ENCODE measurements at places on chromosomes 3 and 15. TPM values are rescaled to one million over a fixed set of nuclear protein-coding genes. Genes with fewer than 3 reads are reported as not detected.

The SYNPR gene
- total RNA-seq = not detected

The ST8SIA2 gene
- total RNA-seq = not detected

The IL5RA gene
- total RNA-seq = not detected

DNA sequence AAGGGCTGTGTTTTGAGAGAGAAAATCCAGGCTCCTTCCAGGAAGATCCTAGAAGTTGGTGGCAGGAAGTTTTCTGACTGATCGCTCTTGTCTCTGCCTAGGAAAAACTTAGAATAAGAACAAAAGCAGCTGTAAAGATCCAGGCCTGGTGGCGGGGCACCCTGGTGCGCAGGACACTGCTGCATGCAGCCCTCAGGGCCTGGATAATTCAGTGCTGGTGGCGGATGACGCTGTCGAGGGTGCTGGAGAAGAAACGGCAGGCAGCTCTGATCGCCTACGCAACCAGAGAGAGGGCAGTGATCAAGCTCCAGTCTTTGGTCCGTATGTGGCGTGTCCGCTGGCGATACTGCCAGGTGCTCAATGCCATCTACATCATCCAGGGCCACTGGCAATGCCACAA lies 1.5 kb downstream of the IQCF2 start:
- no peaks in the 10 kb centered on the region for H3K4me1 ChIP-seq
- no peak for DNase-seq
- H3K27me3 ChIP-seq = no peaks in the 10 kb centered on the region
- H3K36me3 ChIP-seq = no peaks in the 10 kb centered on the region
- no peak overlapping the region for H3K4me3 ChIP-seq

- no peaks in the 10 kb centered on the region for H3K27me3 ChIP-seq
- DNase-seq = no peak
- no peak overlapping the region for H3K4me3 ChIP-seq
- H3K36me3 ChIP-seq = no peaks in the 10 kb centered on the region
- no peak overlapping the region for H3K27ac ChIP-seq
- H3K4me1 ChIP-seq = no peaks in the 10 kb centered on the region
Observed at GRCh38 chr3:110900576-110900975, 171.0 kb upstream of the NECTIN3 start.

GRCh38 chr3:143851331-143852017 lies 3.2 kb upstream of the SLC9A9 start:
- H3K27me3 ChIP-seq = no peaks in the 10 kb centered on the region
- peaks cover 6% of the 10 kb centered on the region for H3K4me1 ChIP-seq
- H3K36me3 ChIP-seq = no peaks in the 10 kb centered on the region
- no peak overlapping the region for H3K27ac ChIP-seq

DNA sequence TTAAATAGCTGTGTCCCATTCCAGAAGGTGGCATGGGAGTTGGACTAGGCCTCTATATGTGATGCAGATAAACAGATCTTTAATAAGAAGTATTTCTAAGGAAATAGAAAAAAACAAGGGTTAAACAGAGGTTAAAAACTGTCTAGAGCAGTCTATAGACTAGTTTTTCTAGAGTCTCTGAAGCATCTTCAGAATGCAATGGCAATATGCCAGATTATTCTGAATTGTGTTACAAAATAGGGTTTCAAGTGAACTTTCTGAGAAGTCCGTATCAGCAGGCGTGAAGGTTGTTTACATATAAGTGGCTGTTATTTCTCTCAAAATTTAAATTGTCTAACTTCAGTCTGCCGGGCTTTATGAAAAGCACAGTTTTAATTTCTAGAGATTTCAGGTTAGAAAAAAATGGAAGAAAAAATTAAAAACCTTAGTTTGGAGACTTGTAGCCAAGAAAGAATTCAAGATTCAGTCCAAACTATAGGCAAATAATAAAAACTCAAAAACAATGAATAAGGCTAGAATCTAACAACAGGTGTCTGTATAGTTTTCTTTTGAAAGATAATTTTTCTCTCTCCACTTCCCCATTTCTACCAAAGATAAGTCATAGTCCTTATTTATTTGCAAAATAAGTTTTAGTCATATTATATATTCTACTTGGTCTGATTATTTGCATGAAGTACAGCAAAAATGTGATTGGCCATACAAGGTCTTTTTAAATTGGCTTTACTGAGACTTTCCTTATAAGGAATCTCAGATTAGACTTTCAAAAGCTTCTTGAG lies 55.2 kb downstream of the OSTN start:
- H3K4me3 ChIP-seq = no peak overlapping the region
- H3K36me3 ChIP-seq = no peaks in the 10 kb centered on the region
- H3K4me1 ChIP-seq = no peaks in the 10 kb centered on the region
- H3K27ac ChIP-seq = no peak overlapping the region
- no peaks in the 10 kb centered on the region for H3K27me3 ChIP-seq

DNA sequence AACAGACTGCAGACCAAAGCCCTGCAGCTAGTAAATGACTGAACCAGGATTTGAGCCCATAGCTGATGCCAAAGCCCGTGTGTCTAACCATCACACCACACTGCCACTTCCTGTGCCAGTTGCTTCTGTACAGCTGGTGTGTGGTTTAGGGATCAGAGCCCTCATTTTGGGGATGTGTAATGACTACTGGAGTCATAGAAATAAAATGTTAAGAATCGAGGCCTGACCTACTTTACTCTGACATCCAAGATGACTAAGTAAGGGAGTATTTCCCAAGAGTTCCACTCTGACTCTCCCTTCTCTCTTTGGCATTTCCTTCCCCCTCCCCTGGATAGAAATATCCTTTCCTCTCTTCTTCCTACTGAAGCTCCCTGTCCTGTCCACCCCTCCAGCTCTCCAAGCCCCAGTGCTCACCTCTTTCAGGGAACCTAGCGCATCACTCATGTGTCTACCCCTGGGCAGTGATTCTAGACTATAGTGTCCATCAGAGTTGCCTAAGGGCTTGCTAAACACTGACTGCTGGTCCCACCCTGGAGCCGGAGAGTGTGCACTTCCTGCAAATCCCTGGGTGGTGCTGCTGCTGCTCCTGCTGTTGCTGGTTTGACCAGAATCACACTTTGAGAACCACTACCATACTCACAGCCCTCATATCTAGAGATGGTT lies 53.8 kb downstream of the MGLL start:
- H3K27me3 ChIP-seq = no peaks in the 10 kb centered on the region
- DNase-seq = no peak
- peak overlapping the region; percentile 39 for H3K27ac ChIP-seq
- H3K36me3 ChIP-seq = no peaks in the 10 kb centered on the region

DNA sequence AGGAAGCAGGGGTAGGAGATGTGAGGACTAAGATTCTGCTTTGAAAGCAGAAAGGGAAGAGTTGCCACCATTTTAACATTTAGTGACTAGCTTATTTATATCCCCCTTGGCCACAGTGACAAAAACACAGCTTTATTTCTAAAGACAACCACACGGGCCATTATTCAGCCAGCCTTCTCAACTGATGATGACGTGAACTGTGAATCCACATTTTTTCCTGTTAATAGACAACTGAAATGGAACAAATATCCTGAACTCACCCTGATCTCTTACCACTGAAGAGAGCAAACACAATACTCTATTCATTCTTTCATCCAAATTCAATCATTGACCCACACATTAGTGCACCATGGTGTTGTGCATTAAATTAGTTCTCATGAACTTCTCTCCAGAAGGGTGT lies 145.1 kb downstream of the TNIK start:
- H3K27me3 ChIP-seq = no peaks in the 10 kb centered on the region
- H3K4me3 ChIP-seq = no peak overlapping the region
- no peak for DNase-seq
- no peaks in the 10 kb centered on the region for H3K36me3 ChIP-seq
- no peak overlapping the region for H3K27ac ChIP-seq

GRCh38 chr3:45553469-45553974 lies 41.0 kb upstream of the LIMD1 start:
- DNase-seq = no peak
- H3K4me1 ChIP-seq = peaks cover 17% of the 10 kb centered on the region
- no peak overlapping the region for H3K27ac ChIP-seq
- no peaks in the 10 kb centered on the region for H3K36me3 ChIP-seq
- no peaks in the 10 kb centered on the region for H3K27me3 ChIP-seq

- no peak overlapping the region for H3K4me3 ChIP-seq
- DNase-seq = no peak
- no peaks in the 10 kb centered on the region for H3K36me3 ChIP-seq
- no peaks in the 10 kb centered on the region for H3K4me1 ChIP-seq
Observed at GRCh38 chr15:55613727-55614126, 25.6 kb upstream of the PYGO1 start.

DNA sequence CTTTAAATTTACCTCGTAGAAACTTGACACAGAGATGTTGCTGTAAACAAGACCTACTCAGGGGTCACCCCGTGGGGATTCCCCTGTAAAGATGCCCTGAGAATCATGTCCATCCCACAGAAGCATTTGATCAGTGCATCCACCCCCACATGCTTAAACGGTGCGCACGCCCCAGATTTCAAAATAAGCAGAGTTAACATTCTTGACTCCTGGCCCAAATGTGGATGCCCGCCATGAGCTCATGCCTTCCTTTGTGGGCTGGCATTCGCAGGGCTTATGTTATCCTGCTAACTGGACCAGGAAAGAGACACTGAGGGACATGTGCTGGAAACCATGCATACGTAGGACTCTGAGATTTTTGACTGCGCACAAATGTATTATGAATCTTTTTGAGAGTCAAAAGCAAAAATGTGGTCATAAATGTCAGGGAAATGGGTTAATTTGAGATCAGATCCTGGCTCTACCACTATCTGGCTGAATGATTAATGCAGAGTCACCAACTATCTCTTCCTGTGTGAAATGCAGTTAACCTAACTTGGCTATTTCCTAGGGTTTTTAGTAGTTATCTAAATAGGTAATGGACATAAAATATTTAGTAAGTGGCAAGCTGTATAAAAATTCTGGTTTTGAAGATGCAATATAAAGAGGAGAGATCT lies 9.1 kb upstream of the TP63 start:
- no peak for DNase-seq
- H3K4me1 ChIP-seq = no peaks in the 10 kb centered on the region
- no peak overlapping the region for H3K27ac ChIP-seq
- no peaks in the 10 kb centered on the region for H3K36me3 ChIP-seq
- H3K27me3 ChIP-seq = no peaks in the 10 kb centered on the region
- no peak overlapping the region for H3K4me3 ChIP-seq

DNA sequence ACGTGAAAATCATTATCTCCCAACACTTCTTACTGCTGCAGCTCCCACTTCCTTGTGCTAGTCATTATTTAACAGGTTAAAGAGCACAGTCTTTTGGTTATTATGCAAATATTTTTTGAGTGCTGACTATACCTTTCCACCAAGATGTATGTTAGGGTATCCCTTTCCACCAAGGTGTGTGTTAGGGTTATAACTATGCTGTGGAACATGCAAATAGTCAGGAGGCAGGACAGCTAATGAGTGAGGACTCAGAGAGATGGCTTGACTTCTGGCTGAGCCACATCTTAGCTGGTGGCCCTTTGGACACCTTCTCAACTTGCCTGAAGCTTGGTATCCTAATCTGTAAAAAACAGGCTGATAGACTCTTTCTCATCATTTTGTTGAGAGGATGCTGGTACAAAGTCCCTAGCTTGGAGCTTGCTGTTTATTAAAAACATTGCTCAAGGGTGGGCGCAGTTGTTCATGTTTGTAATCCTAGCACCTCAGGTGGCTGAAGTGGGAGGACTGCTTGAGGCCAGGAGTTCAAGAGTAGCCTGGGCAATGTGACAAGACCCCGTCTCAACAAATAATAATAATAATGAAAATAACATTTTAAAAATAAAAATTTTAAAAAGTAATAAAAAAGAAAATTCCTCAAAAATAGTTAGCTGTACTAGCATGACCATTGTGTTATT lies 160.5 kb upstream of the ADAMTS9 start:
- no peak overlapping the region for H3K4me3 ChIP-seq
- H3K27me3 ChIP-seq = no peaks in the 10 kb centered on the region
- H3K36me3 ChIP-seq = no peaks in the 10 kb centered on the region
- no peaks in the 10 kb centered on the region for H3K4me1 ChIP-seq
- DNase-seq = no peak

DNA sequence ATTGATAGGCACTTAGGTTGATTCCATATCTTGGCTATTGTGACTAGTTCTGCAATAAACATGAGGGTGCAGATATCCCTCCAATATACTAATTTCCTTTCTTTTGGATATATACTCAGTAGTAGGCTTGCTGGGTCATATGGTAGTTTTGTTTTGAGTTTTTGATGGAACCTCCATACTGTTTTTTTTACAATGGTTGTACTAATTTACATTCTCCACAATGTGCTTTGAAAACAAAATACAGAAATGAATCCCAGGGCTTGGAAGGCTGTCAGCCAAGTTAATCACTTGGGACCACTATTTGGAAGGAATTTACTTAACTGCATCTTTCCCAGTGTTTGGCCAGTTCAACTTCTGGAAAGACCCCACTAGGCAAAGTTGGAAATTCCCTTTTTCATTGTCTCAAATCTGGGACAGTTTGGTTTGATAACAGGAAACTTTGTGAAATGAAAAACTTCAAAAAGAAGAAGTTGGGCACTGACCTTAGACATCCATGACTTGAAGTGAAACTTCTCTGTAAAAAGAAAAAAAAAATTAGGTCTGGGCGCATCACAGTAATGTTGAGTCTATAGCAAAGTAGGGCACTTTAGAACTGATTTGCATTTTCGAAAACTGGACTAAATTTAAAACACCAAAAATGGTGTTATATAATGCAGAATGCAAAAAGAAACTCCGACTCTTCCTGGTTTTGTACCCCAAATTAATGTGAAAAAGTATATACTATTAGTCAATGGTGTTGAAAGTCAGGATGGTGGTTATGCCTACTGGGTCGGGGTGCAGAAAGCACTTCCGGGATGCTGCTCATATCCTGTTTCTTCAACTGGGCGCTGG lies 6.0 kb downstream of the CTSH start:
- H3K27ac ChIP-seq = no peak overlapping the region
- no peaks in the 10 kb centered on the region for H3K27me3 ChIP-seq
- H3K4me1 ChIP-seq = peaks cover 5% of the 10 kb centered on the region
- no peaks in the 10 kb centered on the region for H3K36me3 ChIP-seq

Measured in thoracic aorta (tissue), 2 donors.